ENCODE measurements at places on chromosomes 3 and 15.

- DNase-seq, result no peak
Measured at GRCh38 chr3:25510797-25511196, 82.7 kb downstream of the RARB start.

DNA sequence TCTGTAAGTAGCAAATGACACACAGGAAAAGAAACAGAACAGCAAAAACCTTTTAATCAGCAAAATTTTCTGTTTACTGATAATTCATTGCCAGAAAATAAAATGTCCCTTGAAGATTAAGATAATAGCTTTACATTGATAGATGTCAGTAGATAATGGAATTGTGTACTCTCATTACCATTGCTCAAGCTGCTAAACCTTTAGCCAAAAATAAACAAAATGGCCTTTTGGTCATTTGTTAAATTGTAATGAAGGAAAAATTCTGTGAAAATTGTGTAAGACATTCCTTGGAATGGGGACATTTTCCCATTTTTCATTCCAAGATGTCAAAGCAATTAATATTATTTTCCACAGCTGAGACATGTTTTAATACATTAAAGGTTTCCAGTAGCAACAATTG is 189.8 kb downstream of the PLOD2 start:
- no peak for DNase-seq

- DNase-seq, result no peak
Measured at GRCh38 chr3:119530456-119530855, 29.0 kb downstream of the CD80 start.

GRCh38 chr3:27165321-27165721 is 203.9 kb downstream of the NEK10 start:
- peak; percentile 83 for DNase-seq

DNA sequence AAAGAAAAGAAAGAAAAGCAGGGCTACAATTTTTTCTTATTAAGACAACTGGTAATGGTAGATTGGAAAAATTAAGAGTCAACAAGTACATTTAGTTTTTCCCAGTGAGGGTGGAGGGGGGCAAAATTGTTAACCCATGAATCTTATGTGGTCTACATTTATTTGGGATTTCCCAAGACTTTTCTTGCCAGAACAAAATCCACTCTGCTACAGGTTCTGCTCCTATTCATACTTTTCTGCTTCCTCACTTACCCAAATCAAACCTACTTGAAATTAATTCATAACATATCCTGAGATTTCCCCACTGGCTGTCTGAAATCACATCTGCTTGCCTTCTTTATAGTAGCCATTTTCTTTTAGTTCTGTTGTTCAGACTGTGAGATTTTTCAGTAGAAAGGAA is 41.1 kb downstream of the VGLL3 start:
- no peak for DNase-seq

GRCh38 chr15:89136078-89136806 is 48.0 kb downstream of the ABHD2 start:
- DNase-seq, result no peak

- DNase-seq, result no peak
Measured at GRCh38 chr3:39147711-39148434, 5.5 kb downstream of the CSRNP1 start.
